Foreskin fibroblast (primary cell): ENCODE measurements at places on chromosomes 2 and 18.

GRCh38 chr2:136207030-136207623 lies 89.2 kb upstream of the CXCR4 start:
- DNase-seq, result no peak

- no peak for DNase-seq
Measured at GRCh38 chr18:62529597-62529996, 6.8 kb downstream of the ZCCHC2 start.

DNA sequence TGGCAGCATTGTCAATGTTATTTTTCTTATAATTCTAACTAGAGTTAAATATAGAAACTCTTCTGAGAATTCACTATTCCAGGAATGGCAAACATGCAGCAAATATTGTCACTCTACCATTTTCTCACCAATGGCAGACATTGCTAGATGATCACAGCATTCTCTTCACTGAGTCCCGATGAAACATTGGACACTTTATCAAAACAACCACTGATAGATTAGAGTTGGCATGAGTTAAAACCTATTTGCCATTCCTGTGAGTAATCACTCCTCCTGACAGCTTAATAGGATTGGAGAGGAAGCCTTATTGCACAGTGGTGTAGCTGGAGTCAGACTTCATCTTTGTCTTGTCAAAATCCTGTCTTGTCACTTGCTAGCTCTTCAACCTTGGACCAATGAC lies 163.9 kb upstream of the THUMPD2 start:
- DNase-seq, result peak; percentile 45

GRCh38 chr18:69067048-69067447 lies 269.2 kb downstream of the CCDC102B start:
- no peak for DNase-seq

- peak; percentile 76 for DNase-seq
Measured at GRCh38 chr2:152425765-152426727, 91.1 kb downstream of the FMNL2 start.

GRCh38 chr2:177593402-177593801 lies 200.8 kb downstream of the AGPS start:
- DNase-seq, result no peak

GRCh38 chr2:40123326-40123725 lies 328.6 kb downstream of the SLC8A1 start:
- DNase-seq, result no peak

DNA sequence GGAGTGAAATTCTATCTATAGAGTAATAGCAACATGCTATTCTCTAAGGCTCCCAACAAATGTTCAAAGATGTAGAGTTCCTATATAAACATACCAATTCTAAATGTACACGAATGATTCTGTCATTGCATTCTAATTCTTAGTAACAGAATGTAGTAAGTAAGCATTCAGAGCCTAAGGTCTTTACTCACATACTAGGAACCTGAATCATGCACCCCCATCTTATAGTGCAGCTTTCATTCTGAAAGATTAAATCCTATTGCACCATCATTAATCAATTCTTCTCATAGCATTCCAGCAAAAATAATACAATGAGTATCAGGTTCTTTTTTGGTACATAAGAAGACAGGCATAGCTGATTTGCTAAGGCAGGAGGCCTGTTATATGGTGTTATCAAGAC lies 230.0 kb downstream of the NCKAP5 start:
- DNase-seq, result no peak

DNA sequence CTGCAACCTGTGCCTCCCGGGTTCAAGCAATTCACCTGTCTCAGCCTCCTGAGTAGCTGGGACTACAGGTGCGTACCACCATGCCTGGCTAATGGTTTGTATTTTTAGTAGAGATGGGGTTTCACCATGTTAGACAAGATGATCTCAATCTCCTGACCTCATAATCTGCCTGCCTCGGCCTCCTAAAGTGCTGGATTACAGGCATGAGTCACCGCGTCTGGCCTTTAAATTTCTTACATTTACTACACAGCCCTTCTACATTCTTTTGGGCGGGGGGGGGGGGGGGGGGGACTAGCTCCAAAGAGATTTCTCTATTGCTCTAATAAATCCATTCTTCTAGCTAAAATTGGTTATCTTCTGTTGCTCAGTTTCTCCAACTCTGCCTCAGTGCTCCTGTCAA lies 964.9 kb upstream of the ACVR2A start:
- no peak for DNase-seq

- peak; percentile 48 for DNase-seq
Measured at GRCh38 chr18:22542406-22542835, 124.7 kb upstream of the CTAGE1 start.

DNA sequence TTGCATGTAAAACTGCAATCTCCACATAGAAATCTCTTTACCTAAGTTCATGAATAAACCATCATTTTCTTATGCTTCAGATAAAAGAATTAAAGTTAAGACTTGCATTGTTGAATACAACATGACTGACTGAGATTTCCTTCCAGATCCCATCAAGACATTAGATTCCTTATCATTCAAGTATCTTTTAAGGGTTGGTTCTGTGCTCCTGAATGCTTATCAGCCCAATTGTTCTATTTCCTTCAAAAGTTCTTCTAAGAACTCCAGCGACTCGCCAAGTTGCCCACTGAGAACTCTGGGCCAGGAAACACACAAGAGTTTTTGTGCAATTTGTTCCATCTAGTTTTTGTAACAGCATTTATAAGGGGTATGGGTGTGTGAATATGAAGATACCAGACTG lies 120.3 kb downstream of the RBMS1 start:
- DNase-seq, result no peak

DNA sequence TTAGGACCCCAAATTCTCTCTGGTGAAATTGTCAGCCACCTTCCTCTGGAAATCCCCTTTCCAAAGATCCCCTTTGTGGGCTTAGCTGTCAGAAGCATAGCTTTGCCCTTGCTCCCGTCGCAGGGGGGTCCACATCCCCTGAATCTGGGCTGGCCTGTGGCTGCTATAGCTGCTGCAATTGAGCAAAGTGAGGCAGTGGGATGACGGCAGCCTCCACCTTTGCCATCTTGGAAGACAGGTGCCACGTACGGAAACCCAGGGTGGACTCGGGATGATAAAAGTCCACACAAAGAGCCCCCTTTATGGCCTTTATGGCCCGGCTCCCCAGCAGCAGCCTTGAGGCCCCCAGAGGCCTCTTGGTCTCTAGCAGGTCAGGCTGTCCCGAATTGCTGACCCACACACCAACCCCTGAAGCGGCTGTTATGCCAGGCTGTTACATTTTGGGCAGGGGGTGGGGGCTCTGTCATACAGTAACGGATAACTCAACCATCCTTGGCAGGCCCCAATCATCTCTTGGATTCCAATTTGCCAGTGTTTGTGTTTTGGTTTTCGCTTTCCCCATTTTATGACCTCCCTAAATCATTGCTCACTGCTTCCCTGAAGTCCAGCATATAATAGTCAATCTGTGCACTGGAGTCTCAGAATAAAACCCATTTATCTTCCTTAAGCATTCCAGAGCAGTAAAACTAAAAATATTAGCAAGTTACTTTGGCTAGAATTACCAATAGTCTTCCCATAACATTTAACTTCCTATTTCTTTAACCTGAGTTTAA lies 33.2 kb upstream of the ID2 start:
- no peak for DNase-seq

DNA sequence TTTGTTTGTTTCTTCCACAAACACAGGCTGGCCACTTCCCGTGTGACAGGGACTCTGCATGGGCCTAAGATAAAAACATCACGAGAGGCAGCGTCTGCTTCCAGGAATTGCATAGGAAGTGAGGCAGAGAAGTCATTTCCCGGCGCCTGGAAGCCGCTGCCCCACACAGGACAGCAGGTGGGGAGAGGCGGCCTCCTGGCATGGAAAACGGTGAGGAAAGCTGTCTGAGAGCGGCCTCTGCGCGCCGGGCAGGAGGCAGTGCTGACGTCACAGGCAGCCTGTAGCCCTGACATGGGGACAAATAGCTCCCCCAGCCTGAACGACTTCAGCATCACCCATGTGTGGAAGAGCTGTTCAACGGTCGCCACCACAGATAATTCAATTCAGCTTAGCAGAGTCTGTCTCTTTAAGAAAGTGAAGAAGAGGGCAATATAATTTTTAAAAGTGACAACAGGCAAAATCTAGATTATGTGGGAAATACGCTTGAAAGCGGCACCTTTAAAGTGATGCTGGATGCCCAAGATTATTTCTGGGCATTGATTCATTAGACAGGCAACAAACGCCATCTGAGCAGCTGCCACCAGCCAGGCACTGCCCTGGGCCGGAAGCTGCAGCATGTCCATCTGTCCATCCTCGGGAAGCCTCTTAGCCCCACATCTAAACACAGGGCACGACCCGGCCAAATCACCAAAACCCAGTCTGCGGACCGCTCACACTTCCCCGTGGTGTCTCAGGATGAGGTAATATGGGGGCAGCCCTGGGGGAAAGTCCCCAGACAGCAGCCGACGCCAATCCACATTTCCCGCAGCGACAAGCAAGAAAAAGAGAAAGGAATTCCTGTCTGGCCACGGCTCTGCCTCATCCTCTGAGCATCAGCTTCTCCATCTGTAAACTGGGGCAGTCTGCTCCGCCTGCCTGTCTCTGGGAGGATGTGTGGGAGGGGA lies 138.9 kb downstream of the PXDN start:
- DNase-seq, result peak; percentile 33

DNA sequence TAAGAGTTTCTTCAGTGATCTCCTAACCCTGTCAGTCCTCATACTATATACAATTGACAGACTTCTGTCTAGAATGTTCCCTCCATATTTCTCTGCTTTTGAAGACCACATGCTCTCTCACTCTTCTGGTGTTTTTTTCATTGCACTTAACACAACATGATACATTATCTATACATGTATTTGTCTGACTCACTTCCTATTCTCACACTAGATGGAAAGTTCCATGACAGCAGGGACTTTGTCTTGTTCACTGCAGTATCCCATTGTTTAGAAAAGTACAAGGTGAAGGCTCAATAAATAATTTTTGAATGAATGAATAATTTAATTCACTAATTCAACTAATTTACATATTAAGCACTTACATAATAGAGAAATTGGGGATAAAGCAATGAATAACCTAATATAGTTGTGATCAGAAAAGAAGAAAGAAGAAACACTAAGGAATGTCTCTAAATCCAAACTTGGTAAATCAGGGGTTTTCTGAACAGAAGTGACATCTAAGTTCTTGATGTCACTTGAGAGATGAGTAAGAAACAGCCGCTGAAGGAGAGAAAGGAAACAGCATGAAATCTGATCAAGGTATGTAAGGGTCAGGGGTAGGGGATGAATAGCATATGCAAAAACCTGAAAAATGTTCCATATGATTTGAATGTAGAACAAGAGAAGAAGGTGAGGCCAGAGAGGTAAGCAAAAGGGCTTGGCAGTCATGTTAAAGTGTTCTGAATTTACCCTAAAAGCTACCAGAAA lies 42.4 kb downstream of the MBD2 start:
- peak; percentile 18 for DNase-seq

GRCh38 chr2:163675388-163675787 lies 60.4 kb downstream of the FIGN start:
- DNase-seq, result no peak

DNA sequence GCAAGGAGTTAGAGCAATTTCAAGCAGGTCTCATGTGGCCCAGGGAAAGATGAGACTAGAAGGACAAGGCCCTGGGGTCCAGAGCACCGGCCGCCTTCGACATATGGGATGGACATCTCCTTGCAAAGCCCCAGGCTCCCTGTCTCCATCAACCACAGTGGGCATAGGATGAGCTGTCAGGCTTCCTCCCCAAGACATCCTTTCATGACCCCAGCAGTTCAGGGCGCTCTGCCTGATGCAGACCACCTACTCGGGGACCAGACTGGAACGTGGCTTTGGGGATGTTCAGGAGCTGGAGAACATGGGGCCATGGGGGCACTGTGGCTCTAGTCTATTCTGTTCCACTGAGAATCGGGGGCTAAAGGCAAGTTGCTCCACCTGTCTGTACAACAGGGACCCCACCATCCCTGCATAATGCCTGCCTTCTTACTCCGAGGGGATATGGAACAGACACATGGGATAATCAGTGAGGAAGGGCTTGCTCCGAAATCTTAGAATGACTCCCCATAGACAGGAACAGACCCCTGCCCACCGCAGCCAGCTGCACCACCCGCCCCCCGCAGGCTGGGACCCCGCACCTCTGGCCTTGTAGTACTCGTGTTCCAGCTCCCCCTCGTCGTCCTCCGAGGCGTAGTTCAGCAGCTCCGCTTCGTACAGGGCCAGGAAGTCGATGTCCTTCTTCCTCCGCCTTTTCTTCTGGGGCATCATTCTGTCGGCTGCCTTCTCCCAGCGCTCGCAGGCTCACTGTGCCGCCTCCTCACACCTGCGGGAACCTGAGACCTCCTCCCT lies 500 bp downstream of the LOXHD1 start:
- DNase-seq, result no peak

- DNase-seq, result no peak
Measured at GRCh38 chr2:171132086-171132485, 28.6 kb downstream of the TLK1 start.

DNA sequence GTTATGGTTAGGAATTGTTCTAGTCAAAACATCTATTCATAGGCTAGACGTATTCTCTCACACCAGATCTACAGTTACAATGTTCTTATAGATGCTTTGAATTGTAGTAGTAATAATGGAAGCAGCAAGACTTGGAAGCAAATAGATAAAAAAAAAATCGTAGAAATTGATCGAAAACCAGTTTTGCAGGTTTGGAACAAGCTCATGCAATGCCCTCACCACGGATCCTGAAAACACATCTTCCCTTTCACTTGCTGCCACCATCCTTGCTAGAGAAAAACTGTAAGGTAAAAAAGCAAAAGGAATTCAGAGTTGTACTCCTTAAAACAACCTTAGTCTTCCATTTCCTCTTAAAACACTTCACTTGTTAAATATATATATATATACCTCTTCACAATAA lies 4.4 kb downstream of the SULT1C4 start:
- DNase-seq, result no peak
